ENCODE measurements at places on chromosomes 16 and 17.

- DNase-seq: no peak
Observed at GRCh38 chr17:29753845-29754439, 131.2 kb upstream of the CORO6 start.

DNA sequence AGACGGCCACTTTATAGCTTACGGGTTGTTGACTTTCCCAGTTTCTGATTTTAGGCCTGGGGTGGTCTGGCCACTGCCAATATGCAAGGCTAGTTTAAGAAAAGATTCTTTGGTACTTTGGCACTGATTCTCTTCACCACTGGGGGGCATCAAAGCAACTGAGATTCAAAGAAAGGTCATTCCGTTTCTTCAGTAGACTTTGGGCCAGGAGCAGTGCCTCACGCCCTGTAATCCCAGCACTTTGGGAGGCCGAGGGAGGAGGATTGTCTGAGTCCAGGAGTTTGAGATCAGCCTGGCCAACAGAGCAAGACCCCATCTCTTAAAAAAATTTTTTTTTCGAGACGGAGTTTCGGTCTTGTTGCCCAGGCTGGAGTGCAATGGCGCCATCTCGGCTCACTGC lies 53.0 kb downstream of the RPA1 start:
- DNase-seq: no peak

DNA sequence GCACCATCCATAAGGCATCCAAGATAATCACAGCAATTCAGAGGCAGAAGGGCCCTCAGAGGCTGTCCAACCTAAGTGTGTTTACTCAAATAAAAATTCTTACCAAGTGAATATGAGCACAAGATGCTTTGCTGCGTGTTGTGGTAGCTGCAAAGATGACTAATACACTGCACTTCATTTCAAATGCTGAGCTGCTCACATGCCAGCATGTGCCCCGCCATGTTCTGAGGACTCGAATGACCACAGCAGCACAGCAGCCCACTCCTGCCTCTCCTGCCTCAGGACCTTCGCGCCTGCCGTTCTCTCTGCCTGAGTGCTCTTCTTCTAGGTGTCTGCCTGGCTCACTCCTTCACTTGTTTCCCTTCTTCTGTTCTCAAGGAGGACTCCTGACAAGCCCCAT lies 19.0 kb downstream of the PIK3R5 start:
- no peak for DNase-seq

DNA sequence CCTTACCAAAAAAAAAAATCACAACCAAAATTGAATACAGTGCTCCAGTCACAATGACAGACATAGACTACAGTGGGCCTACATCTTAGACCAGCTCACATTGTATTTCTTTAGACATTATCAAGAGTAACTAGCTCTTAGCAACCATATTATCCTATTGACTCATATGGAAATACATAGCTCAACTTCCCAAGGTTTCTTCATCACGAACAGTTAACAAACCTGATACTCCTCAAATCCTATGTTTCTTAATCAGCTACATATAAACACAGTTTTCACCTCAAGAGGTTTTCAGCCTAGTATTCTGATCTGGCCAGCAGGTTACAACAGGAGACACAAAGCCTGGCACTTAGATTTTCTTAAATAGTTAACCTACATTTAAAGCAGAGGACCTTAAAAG lies 29.7 kb downstream of the CMC2 start:
- no peak for DNase-seq

GRCh38 chr16:82051656-82052055 lies 16.6 kb downstream of the HSD17B2 start:
- no peak for DNase-seq

DNA sequence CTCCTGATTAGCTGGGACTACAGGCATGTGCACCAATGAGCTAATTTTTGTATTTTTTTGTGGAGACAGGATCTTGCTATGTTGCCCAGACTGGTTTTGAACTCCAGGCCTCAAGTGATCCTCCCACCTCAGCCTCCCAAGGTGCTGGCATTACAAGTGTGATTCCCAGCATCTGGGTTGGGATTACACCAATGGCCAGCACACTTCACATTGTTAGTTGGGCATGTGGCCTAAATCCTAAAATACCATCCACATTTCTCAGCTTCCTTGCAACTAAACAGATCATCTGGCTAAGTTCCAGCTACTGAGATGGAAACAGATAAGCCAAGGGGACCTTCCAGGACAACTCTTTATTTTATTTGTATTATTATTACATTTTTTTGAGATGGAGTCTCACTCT lies 9.9 kb downstream of the RABEP2 start:
- no peak for DNase-seq

DNA sequence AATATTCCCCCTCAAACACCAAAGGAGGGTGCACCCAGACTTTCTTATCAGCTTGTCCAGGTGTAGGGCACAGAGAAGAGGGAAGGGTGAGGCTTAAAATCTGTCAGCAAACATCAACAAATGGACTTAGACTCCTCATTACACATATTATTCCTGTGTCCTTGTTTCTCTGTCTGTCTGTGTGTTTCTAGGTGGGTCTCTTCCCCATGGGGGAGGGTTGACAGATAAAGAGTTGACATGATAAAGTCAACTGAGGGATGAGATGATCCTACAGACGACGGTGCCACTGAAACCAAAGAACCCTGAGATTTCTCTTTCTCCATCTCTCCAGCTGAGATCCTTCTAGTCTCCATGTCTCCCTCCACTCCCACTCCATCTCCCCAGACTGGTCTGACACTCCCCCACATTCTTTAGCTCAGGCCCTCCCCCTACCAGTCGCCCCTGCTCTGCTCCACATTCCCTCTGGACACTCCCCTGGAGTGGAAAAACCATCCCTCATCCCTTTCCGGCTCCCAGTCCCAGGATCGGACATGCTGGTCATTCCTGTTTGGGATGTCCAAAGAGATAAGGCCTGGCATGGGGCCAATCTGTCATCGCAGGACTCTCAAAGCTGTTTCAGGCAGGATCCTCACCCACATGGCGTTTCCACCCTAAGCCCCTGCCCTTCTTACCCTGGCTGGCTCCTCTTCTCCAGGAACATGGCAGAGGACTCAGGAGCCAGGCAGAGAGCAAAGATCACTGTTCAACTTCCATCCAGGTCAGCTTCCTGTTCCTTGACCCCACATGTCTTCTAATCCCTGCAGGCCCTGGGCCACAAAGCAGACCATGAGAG lies 2.9 kb upstream of the ITGA3 start:
- no peak for DNase-seq
